ENCODE measurements at places on chromosomes 2 and 18.

- no peak for DNase-seq
Observed at GRCh38 chr2:161353543-161353942, 45.3 kb downstream of the PSMD14 start.

DNA sequence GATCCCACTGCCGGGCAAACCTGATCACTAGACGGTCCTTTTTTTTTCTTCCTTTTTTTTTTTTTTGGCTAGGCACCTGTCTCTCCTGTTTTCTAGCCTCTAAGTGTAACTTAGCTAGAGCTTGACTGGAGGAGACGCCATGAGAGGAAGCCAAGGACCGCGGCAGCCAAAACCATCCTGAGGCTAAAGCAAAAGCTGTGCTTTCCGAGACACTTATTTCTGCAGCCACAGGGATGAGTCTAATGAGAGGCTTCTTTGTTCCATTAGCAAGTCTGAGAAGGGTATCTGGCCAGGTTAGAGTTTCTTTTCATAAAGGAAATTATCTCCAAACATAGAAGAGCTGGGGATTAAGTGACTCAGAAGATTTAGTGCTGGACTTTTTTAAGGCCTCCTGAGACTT is 7.3 kb upstream of the CXCR4 start:
- DNase-seq = no peak

DNA sequence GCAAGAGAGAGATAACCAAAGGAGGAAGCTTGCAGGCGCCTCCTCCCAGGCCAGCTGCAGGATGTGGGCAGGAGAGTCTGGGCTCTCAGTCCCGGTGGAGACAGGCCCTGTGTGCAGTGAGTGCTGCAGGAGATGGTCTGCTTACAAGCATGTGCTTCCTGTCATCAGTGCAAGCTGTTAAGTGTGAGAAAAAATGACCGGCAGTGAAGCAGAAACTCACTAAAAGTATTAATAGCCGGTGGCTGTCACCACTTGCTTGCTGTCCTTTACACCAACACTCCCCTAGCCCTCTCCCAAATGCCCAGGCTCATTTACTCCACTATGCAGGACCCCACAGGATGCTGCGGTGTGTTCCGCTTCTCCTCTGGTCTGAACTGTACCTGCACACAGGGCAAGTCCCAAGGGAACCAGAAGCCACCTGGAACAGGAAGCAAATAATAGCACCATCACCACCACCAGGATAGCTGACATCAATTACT is 435.6 kb upstream of the HS6ST1 start:
- no peak for DNase-seq

DNA sequence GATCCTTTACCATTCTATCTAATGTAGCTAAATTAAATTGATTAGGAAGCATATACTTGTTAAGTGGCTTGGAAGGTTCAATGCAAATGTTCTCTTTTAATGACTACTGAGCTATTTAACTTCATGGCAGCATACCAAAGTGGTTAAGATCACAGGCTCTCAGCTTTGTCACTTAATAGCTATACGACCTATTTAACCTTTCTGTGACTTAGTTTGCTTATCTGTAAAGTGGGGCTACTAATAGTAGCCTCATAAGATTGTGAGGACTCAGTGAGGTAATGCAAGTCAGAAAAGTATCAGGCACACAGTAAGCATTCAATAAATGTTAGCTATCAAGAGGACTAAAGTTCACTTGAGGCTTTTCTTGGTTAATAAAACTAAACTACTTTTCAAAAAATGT is 4.3 kb downstream of the CKAP2L start:
- DNase-seq = no peak

DNA sequence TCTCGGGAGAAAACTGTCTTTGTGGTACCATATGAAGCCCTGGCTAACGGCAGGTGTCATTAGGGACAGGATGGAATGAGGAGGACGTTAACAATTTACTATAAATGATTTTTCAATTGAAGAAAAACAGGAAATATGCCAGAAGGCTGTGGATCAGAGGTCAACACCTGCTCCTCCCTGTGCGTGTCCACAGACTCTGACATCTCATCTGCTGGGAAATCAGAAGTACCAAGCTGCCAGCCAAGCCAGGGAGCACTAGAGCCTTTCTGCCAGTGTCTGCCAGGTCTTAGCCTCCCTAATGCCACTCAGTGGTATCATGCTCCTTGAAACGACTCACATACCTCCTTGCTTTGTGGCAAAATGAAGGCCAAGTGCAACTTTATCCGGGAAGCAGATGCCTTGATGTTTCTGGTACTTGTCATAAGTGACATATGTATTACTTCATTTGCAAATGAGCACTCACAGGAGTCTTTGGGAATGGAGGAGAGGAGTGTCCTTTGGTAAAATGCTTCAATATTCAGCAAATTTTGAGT is 541.1 kb downstream of the SATB2 start:
- DNase-seq = peak; percentile 49

DNA sequence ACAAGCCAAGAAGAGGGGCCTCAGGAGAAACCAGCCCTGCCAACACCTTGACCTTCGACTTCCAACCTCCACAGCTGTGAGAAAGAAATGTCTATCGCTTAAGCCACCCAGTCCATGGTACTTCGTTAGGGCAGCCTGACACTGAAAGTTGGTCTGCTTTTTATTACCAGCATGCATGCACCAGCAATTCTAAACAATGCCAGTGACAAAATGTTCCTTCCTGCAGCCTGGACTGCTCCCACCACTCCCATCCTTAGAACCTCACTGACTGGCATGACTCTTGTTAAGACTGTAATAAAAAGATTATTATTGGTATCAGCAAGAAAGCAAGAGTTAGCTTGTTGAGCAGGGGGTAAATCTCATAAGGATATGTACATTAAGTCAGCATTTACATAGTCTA is 33.6 kb downstream of the TMEM177 start:
- no peak for DNase-seq

GRCh38 chr2:234289834-234290590 is 206.9 kb downstream of the ARL4C start:
- no peak for DNase-seq

DNA sequence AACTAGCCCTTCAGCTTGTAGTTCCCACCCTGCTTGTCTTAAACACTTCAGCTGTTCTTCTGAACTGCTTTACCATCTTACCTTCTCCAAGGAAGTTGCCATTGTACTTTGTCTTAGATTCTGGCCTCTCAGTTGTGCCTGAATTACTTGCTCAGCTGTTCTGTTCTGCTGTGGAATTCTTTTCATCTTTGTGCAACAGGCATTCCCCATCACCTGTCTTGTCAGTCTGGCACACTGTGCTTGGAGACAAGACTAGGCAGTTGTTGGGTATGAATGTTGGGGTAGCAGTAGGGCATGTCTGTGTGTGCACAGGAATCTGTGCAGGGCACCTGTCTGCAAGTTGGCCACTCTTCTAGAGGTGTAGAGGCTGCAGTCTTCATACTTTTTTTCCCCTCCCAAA is 38.7 kb downstream of the PHLPP1 start:
- no peak for DNase-seq

GRCh38 chr2:56416500-56417176 is 232.8 kb downstream of the CCDC85A start:
- DNase-seq = no peak

- no peak for DNase-seq
Observed at GRCh38 chr2:146461068-146461467, 1383.8 kb upstream of the ACVR2A start.

- DNase-seq = peak; percentile 38
Observed at GRCh38 chr2:17538844-17539554, 1.5 kb upstream of the VSNL1 start.

- peak; percentile 62 for DNase-seq
Observed at GRCh38 chr2:73175663-73176204, 26.6 kb upstream of the NOTO start.

- DNase-seq = no peak
Observed at GRCh38 chr2:61419570-61419969, 51.3 kb downstream of the USP34 start.

DNA sequence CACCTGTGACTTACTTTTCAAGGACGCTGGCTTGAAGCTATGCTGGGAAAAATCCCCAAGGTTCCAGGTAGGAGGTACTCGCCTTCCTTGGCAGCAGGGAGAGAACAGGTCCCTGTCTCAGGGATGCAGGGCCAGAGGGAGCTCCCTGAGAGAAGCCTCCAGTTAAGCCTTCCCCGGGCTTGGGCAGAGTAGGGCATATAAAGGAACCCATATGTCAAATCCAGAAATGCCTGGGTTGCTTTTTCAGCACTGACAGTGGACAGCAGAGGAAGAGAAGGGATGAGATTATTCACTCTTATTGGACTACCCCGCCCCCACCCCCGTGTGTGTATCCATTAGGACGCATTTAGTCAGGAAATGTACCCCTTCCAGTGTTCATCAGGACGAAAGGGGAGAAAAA is 89.3 kb upstream of the TEX51 start:
- no peak for DNase-seq

- DNase-seq = no peak
Observed at GRCh38 chr2:183070942-183071844, 7.4 kb upstream of the DUSP19 start.

GRCh38 chr2:215635071-215635787 is 199.4 kb upstream of the FN1 start:
- DNase-seq = no peak

DNA sequence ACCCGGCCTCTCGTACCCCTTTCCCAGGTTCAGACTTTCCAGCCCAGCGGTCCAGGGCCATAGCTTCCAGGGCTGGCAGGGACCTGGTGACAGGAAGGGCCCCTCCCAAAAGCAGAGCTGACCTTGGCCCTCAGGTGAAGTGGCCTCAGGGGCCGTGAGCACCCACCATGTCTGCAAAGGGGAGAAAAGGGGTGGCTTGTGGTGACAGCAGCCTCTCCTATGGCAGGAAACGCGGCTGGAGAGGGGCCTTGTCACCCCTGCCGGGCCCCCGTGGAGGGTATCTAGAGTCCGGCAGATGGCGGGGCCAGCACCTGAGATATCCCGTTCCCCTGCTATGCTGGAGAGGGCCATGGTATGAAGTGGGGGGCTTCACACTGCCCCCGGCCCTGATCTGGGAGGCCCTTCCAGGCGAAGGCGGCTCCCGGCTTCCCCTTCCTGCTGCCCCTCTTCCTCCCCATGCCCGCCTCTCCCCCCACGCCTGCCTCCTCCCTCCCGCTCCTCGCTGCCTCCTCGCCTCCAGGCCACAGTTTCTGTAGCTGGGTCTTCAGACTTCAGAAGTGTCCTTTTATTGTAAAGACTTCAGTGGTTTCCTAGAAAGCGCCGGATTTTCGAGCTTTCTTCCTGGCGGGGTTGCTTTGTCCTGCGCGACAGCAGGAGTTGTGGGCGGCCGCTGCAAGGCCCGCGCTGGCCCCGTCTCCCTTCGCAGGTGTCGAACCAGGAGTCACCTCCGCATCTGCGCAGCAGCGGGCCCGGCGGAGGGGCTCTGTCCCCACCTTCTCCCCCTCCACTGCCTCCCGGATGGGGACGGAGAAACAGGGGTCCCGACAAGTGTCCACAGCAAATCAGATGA is 240.5 kb upstream of the MYT1L start:
- DNase-seq = no peak

- DNase-seq = no peak
Observed at GRCh38 chr2:230942371-230942770, 17.3 kb upstream of the GPR55 start.

DNA sequence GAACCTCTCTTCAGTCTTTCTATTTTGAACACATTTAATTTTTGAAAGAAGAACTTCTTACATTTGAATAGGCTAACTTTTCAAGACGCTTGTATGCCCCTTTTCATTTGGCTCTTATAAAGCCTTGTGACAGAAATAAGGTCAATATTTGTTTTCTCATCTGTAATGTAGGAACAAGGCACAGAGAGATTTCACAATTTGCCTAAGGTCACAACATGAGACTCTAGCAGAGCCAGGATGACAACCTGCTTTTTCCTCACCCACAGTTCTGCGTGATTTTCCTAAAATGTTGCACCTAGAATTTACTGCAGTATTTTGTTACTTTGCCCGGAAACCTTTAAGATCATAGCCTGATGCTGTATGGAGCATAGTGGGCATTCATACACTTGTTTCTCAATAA is 67.4 kb downstream of the TXNL1 start:
- no peak for DNase-seq

GRCh38 chr18:55768255-55768654 is 180.3 kb upstream of the TCF4 start:
- no peak for DNase-seq

GRCh38 chr2:174748948-174749347 is 15.3 kb downstream of the CHRNA1 start:
- DNase-seq = peak; percentile 50

- DNase-seq = no peak
Observed at GRCh38 chr2:234733093-234733489, 218.7 kb upstream of the SH3BP4 start.

- DNase-seq = no peak
Observed at GRCh38 chr18:74299746-74300145, 8.0 kb upstream of the CYB5A start.

GRCh38 chr2:233414777-233415570 is 60.7 kb downstream of the DGKD start:
- DNase-seq = no peak

- no peak for DNase-seq
Observed at GRCh38 chr18:3283908-3284307, 22.0 kb downstream of the MYL12B start.

DNA sequence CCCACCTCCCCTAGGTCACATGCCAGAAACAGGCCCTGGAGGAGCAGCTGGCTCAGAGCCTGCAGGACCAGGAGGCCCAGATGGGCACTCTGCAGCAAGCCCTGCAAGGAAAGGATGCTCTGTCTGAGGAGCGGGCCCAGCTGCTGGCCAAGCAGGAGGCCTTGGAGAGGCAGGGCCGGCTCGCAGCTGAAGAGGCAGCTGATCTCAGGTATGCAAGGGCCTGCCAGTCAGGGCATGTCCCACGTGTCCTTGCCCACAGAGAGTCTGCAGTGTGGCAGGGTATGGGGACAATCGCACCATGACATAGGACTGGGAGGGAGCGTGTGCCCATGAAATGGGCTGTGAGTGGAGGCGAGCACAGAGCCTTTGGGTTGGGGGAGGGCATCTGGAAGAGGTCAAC is 39.9 kb downstream of the CROCC2 start:
- no peak for DNase-seq

GRCh38 chr2:6963727-6964126 is 46.5 kb downstream of the RNF144A start:
- DNase-seq = no peak

DNA sequence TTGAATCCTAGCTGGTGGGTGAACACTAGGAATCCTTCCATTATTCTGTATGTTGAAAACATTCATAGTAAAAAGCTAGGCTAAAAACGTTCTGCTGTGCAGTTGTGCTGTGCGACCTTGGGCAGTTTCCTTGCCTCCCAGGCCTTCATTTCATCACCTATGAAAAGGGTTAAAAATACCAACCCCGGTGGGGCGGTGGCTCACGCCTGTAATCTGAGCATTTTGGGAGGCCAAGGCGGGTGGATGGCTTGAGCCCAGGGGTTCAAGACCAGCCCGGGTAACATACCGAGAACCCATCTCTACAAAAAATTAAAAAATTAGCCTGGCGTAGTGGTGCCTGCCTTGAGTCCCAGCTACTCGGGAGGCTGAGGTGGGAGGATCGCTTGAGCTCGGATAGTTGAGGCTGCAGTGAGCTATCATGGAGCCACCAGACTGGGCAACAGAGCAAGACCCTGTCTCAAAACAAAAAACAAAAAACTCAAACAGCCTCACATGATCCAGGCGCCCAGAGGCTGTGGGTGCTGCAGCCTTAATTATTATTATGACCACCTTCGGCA is 2.9 kb upstream of the RRM2 start:
- no peak for DNase-seq

GRCh38 chr18:48133671-48134251 is 203.3 kb upstream of the SMAD2 start:
- DNase-seq = peak; percentile 97

GRCh38 chr2:2640371-2640770 is 309.3 kb upstream of the MYT1L start:
- DNase-seq = no peak

Measured in NCI-H1105 (cell line).